ENCODE measurements at places on chromosomes 16 and 17.

DNA sequence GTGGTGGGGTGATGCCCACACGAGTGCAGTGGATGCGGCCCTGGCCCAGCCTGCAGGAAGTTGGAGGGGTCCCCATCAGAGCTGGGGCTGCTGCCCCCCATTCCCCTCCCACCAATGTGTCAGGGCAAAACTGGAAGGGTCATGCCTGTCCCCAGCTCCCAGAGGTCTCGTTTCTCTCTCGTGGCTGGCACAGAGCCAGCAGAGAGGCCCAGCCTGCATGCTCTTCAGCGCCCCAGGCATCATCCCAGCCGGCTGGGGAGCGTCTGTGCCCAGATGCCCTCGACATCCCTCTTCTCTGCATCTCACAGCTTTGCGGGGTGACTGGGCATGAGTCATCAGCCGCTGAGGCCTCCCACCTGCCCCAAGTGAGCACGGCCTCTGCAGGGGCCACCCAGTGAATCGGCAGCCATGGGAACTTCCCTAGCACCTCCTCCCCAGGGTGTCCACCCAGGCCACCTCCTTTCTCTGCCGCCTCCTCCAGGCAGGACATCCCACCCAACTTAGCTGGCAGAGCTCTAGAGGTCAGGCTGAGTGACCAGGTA, 9.8 kb upstream of the CSNK1D start:
- DNase-seq: no peak

GRCh38 chr17:4043862-4044261, 79.6 kb upstream of the ATP2A3 start:
- no peak for DNase-seq

DNA sequence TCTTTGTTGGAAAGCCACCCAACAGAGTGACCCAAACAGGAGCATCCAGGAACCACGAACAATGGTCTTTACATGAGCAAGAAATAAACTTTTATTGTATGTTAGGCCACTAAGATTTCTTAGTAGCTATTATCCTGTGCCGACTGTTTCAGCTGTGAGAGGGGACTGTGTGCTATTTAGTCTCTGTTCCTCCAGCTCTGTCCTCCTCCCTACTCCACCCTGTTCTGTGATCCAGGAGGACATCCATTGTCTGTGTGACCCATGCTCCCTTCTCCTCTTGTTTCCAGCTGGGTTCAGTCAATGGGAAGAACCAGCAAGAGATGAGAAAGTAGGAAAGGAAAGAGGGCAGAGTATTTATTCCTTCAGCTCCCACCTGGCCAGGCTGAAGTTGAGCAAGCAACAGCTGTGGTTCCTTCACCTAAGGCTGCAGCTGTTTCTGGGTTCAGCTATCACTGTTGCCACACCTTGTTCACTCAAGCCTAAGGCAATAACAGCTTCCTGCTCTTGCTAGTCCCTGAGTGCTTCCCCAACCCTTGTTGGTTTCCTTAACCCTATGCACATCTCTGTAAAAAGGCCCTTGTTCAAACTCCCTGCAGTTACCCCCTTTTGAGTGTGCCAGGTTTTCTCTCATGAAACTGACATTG, 14.9 kb upstream of the B4GALNT2 start:
- no peak for DNase-seq

GRCh38 chr17:82864713-82865248, 25.0 kb upstream of the ZNF750 start:
- DNase-seq: no peak

- DNase-seq: no peak
These were observed 30.5 kb upstream of the SLC5A10 start for GRCh38 chr17:18921485-18921884.

Data from AG09319 (cell line).